ENCODE measurements at places on chromosomes 1 and 21. TPM values are rescaled to one million over a fixed set of nuclear protein-coding genes. Genes with fewer than 3 reads are reported as not detected.

UBXN10 gene
- polyA plus RNA-seq: 5.6 TPM

DNA sequence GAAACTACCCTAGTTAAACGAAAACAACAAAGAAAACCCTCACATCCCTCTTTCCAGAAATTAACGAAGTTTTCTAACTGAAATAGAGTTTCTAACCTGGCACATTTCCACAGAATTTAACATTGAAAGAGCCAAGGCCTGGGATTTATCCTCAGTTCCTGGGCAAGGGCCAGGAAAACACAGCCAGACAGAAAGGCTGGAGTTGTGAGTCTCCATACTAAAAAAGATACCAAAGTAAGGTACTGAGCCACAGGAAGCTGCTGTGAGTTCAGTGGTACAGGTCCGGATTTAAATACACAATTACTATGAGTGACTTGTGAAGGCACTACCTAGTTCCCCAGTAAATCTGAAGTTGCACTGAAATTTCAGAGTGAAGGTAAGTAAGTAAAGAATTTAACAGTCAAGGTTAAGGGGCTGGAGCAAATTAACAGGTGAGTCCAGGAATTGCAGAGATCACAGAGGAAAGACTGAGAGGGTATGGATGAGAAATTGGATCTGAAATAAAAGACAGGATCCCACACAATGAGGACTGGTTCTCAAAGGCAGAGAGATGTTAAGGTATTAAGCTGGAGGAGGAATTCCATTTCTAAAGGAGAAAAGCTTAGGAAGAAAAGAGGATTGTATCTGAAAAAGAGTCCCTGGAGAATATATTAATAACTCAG, 905 bp downstream of the LIX1L start:
- no peak for DNase-seq

DNA sequence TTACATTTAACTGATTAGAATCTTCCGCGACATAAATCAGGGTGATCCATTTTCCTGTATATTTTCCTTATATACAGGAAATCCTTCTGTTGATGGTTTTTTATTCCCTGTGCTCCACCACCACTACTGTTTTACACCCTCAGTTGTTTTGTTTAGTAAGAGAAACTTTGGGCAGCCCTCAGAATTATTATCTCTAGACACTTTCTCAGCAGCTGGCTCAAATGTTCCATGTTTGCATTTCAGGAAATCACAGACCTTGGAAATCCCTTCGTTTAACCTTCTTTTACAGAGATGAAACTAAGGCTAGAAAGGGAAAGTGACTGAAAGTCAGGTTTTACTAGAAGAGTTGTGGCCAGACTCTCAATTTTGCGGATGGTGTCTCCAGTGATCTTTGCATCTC, 15.2 kb downstream of the ZNF697 start:
- no peak for DNase-seq

ILDR2 gene
- polyA plus RNA-seq: 17.0 TPM

- no peak for DNase-seq
Observed at GRCh38 chr1:164846731-164847691, 288.0 kb downstream of the PBX1 start.

GRCh38 chr1:33397125-33397506, 33.8 kb downstream of the PHC2 start:
- no peak for DNase-seq

- DNase-seq: no peak
Observed at GRCh38 chr21:26469789-26470188, 103.3 kb downstream of the CYYR1 start.

GRCh38 chr1:3194760-3195479, 125.9 kb downstream of the PRDM16 start:
- no peak for DNase-seq

TSPEAR gene
- 0.67 TPM for polyA plus RNA-seq

EPHB2 gene
- 12.8 TPM for polyA plus RNA-seq

GRCh38 chr1:36097693-36098585, 9.2 kb downstream of the ADPRS start:
- DNase-seq: no peak

DNA sequence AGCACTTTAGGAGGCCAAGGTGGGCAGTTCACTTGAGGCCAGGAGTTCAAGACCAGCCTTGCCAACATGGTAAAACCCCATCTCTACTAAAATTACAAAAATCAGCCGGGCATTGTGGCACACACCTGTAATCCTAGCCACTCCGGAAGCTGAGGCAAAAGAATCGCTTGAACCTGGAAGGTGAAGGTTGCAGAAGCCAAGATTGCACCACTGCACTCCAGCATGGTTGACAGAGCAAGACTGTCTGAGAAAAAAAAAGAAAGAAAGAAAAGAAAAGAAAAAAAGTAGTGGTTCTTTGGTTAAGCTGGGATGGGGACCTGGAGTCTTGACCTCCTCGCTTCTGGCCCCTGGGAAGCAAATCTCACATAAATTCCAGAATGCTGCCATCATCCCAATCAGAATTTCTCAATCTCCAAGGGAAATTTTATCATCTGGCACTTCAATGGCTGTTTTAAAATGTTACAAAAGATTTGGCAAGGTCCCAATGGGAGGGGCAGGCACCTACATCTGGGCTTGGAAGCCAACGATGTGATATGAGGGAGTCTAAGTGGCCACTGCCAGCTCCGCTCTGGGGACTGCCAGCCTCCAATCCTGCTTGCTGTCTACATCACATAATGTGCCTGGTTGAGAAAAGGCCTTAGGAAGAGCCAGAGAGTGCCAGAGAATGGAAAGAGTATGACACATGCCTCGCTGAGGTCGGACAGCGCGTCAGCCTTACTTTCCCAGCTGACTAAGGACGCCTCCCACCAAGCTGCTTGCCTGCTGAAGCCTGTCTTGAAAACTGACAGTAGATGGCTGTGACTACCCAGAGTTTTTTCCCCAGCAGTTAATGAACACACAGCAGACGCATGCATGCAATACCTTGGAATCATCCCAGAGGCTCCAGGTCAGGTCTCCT, 42.1 kb upstream of the SRP9 start:
- DNase-seq: no peak

GRCh38 chr1:72634946-72635345, 352.6 kb upstream of the NEGR1 start:
- DNase-seq: no peak

DNA sequence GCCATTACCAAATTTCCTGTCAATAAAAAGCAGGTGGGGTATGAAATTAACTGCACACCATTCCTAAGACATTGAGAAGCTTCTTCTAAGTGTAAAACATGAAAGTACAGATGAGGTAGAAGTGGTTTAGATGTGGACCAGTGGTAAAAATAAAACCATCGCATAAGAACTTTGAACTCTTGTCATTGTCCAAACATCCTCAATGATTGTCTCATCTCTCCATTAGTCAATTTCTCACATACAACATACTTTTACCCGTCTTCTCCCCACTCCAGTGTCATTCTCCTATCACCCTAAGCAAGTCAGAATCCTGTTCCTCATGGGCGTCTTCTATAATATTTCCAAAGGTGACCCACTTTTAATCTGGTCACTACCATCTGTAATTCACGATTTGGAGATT, 24.3 kb upstream of the SLC19A2 start:
- no peak for DNase-seq

GRCh38 chr21:43190951-43191350, 22.1 kb downstream of the CRYAA start:
- no peak for DNase-seq

VHLL gene
- polyA plus RNA-seq: not detected

- DNase-seq: no peak
Observed at GRCh38 chr1:226571893-226572292, 23.3 kb downstream of the STUM start.
